ENCODE measurements at places on chromosomes 2 and 18.
A peak's percentile ranks its signal among the peaks of the same experiment; 100 is the strongest.

DNA sequence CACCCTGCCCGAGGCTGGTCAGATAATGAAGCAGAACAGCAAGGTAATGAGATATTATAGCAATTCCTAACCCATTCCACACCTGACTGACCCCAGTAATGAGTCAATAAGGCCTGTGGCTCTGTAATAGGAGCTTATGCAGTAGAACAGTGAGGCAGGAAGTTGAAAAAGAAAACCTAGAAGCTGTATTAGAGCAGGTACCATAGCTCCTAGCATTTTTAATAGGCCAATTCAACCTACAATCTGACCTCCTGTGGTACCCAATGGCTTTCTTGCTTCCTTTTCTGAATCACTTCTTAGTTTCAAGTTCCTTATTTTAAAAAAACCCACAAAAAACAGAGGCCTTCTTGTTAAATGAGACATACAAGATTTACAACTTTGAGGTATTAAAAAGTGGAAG is 43.6 kb upstream of the MAP2 start:
- peak; percentile 23 for DNase-seq

DNA sequence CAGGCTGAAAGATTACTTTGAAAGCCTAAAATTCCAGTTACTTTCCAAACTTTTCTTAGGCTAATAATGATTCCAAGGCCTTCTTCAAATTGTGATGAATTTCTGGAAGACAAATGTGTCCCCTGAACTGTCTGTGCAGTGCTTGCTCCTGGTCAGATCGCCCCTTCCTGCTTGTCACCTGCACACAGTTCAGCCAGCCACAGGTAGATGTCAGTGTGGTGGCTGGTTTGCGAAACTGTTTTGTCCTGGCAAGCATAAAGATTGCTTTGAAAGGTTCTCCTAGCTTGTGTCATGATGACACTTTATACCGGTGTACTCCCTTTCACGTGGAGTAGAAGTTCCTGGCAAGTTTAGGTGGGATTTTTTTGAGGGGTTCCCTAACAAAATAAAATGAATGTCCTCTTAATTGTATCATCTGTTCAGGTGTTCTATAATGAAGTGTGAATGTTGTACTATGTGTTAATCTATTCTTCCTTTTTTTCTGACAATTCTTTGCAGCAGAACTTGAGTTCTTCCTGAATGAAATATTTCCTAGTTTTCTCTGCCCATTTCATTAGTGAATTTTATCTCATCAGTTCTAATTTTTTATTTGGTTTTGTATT is 298.8 kb downstream of the ZNF407 start:
- peak; percentile 20 for DNase-seq

GRCh38 chr2:159755788-159756187 is 42.2 kb downstream of the CD302 start:
- DNase-seq, result no peak

- no peak for DNase-seq
Observed at GRCh38 chr2:12269041-12269972, 447.4 kb upstream of the TRIB2 start.

DNA sequence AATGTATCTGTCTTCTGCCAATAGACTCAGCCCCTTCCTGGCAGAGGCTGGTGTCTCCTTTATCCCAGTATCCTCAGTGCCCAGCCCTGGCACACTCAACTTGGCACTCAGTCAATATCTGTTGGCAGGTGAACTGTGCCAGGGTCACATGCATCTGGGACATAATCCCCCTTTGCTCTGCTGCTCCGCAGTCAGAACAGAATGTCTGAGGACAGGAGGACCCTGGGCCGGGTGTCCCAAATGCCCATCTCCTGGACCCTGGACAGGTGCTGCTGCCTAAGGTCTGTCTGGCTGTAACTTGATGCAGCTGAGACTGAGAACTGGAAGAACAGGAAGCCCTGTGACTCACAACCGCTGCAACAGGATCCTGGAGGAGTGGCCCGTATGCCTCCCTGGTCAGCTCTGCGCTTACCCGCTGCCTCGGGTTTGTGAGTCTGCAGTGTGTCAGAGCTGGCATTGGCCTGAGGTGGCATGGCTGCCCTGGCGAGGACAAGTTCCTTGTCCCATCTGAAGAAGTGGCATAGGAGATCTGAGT is 11.4 kb downstream of the HK2 start:
- no peak for DNase-seq

- no peak for DNase-seq
Observed at GRCh38 chr2:68152681-68153347, 4.9 kb upstream of the PNO1 start.

- no peak for DNase-seq
Observed at GRCh38 chr2:234146087-234146826, 95.8 kb downstream of the SPP2 start.
